ENCODE measurements at places on chromosomes 4 and X.

DNA sequence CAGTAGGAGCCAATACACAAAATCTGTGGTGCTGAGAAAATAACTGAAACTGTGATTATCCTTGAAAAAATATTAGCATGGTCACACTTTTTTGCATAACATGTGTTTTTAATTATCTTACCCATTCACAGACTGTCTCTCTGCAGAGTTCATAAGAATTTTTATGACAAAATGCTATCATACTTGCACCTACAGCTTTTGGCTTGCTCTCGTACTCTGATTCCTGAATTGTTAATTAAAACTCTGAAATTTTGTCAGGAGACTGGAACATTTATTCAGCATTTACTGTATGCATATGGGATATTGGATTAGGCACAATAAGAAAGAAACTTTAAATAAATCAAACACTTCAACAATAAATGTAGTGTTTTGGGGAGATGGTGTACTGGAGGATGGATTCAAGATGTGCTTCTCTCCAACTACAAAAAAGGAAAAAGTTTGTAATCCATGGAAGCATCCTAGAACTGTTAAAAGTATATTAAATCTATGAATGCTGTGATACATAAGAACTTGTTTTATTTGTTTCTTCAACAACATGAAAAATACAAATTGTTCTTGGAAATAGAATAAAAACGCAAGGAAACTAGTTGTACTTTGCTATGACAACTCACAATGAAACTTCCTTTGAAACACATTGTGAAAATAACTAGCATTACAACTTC, 260.5 kb downstream of the SPATA18 start:
- no peak for DNase-seq

DNA sequence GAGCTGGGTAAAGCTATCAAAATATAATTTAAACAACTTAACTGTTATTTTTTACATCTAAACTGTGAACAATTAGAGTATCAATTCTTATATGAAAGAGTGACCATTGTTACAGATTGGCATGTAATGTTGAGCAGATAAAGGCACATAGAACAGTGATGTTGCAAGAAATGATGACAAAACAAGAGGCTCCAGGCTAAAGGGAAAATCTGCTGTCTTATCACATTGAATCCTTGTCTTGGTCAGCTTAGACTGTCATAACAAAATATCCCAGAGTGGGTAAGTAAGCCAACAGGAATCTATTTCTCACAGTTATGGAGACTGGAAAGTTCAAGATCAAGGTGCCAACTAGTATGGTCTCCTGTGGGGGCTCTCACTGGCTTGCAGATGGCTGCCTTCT, 154.1 kb upstream of the PPP3CA start:
- no peak for DNase-seq

GRCh38 chr4:76962406-76963130, 13.0 kb downstream of the SEPTIN11 start:
- no peak for DNase-seq

DNA sequence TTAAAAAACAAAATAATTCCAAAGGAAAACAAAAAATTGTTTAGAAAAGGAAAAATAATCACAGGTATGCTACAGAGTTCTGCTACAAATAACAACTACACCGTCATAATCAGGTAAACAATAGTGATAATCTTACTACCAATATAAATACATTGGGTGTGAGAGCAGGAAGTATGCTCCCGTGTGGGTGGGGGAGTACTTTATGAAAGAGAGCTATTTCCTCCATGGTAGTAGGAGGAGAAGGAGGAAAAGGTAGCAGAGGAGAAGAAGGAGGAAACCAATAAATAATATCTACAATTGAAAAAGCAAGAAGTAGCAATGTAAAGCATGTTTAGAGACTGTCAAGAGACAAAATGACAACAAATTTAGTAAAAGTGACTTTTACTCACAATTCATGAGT, 35.1 kb downstream of the TEC start:
- DNase-seq, result no peak

- no peak for DNase-seq
Observed at GRCh38 chrX:128754130-128754529, 701.9 kb upstream of the ACTRT1 start.

- DNase-seq, result no peak
Observed at GRCh38 chr4:180794333-180794732, 1448.9 kb upstream of the TENM3 start.

GRCh38 chr4:184510401-184510800, 36.1 kb upstream of the IRF2 start:
- no peak for DNase-seq

GRCh38 chrX:13010546-13010945, 33.9 kb downstream of the FAM9C start:
- DNase-seq, result no peak

- DNase-seq, result no peak
Observed at GRCh38 chr4:134393592-134393991, 192.0 kb upstream of the PABPC4L start.
